ENCODE measurements at places on chromosomes 7 and 10. TPM values are rescaled to one million over a fixed set of nuclear protein-coding genes. Genes with fewer than 3 reads are reported as not detected.

The SH2D4B gene
- polyA plus RNA-seq, result not detected

The ZNF37A gene
- 15.2 TPM for polyA plus RNA-seq

The RELN gene
- 19.2 TPM for polyA plus RNA-seq

The CREB5 gene
- polyA plus RNA-seq, result 5.0 TPM

The ABCC2 gene
- 0.12 TPM for polyA plus RNA-seq

DNA sequence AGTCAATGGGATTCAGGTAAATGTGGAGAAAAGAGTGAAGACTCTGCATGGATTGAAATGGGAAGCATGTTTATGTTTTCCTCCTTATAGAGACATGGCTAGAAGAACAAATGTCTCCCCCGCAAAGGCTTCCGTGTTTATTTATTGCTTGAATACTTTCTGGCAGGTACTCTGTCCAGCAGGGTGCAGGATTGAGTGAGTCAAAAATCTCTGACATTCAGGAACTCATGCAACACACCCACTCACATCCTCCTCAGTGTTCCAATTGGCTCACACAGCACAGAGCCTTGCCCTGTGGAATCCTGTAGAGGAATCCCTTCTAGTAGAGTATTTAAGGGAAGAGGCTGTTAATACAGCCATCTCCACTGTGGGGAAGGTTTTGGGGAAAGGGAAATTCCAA, 290.3 kb upstream of the VWC2 start:
- no peaks in the 10 kb centered on the region for H3K36me3 ChIP-seq
- no peak overlapping the region for H3K27ac ChIP-seq
- no peak for DNase-seq
- H3K4me1 ChIP-seq, result no peaks in the 10 kb centered on the region

- H3K27ac ChIP-seq, result no peak overlapping the region
- H3K4me3 ChIP-seq, result no peak overlapping the region
- DNase-seq, result no peak
- no peaks in the 10 kb centered on the region for H3K27me3 ChIP-seq
- no peaks in the 10 kb centered on the region for H3K36me3 ChIP-seq
Observed at GRCh38 chr10:96767611-96768010, 47.3 kb upstream of the PIK3AP1 start.

GRCh38 chr10:60649485-60650377, 128.5 kb upstream of the CDK1 start:
- no peak overlapping the region for H3K4me3 ChIP-seq
- H3K36me3 ChIP-seq, result no peaks in the 10 kb centered on the region

- DNase-seq, result peak; percentile 82
- H3K27ac ChIP-seq, result no peak overlapping the region
- H3K27me3 ChIP-seq, result no peaks in the 10 kb centered on the region
- no peaks in the 10 kb centered on the region for H3K36me3 ChIP-seq
- H3K4me3 ChIP-seq, result peak overlapping the region; percentile 9
Observed at GRCh38 chr7:34320926-34321661, 336.9 kb upstream of the NPSR1 start.

GRCh38 chr10:78775891-78776290, 292.9 kb upstream of the ZMIZ1 start:
- no peaks in the 10 kb centered on the region for H3K36me3 ChIP-seq
- H3K27me3 ChIP-seq, result no peaks in the 10 kb centered on the region
- no peak overlapping the region for H3K27ac ChIP-seq
- no peak overlapping the region for H3K4me3 ChIP-seq
